ENCODE measurements at places on chromosomes 5 and 9.

- DNase-seq = no peak
Measured at GRCh38 chr5:135739383-135739981, 95.0 kb upstream of the SLC25A48 start.

DNA sequence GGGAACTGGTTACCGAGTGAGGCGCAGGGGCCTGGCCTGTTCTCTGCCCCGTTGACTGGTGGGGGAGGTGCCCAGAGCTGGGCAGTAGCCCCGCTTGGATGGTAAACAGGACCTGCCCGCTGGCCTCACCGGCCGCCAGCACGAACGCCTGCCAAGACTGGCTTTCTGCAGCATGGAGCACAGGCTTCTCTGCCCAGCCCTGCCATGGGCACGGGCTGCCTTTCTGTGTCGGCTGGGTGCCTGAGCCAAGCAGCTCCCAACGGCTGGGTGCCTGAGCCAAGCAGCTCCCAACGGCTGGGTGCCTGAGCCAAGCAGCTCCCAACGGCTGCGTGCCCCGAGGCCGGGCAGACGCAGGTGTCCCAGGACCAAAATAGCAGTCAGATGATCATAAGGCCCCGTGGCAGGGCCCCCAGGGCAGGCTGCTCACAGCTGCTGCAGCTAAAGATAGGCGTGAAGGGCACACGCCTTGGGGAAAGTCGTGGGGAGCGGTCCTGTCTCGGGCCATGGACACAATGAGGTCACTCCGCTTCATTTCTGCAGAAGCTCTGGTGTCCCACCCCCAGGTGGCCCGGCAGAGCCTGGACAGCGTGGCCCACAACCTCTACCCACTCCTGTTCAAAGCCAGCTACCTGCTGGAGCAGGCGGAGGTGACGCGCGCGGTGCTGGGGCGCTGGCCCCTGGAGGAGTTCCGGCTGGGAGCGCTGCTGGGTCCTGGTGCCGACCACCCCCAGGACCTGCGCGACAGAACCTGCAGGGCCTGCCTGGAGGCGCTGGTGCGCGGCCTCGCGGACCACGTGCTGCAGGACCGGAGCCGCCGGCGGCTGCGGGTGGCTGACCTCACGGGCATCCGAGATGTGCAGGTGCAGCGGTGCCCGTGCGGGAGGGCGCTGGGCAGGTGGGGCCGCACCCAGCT is at the start of gene LRRC14B:
LRRC14B (plus strand) TSS at position 460 of the 913 bp plus-strand sequence; CDS start at position 504, 44 bp downstream.
- DNase-seq = no peak

DNA sequence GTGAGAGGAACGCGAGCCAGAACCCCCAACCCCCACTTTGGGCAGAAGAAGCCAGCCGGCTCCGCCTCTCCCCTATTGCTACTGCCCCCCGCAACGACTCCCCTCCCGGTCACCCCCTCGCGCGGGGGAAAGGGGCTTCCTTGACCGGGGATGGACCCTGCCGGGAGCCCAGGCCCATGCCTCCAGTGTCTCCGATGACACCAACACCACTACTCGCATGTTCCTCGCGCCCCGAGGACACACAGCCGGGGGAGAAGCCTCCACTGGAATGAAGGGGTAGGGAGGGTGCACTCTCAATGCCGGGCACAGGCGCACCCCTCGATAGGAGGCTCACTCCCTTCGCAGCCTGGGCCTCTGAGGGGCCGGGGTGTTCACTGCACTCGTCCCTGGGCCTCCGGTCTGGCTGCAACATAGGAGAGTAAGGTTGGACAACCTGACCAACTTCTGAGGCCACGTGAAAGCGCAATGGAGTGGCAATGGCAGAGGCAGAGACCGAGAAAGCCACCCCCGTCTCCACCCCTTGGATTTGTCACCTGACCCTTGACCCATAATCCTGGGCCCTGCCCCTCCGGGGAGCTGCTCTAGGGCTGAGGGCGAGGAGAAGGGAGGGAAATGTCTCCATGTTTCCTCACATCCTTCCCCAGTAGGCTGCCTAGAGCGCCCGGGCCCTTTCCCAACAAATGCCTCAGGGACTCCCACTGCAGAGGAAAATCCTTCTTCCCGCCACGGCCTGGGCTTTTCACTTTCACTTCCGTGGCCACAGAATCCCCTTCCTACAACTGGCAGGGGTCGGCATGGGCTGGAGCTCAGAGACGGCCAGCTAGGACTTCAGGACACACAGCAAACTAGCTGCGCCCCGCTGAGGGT is 1.1 kb upstream of the CNTFR start:
- no peak for DNase-seq

DNA sequence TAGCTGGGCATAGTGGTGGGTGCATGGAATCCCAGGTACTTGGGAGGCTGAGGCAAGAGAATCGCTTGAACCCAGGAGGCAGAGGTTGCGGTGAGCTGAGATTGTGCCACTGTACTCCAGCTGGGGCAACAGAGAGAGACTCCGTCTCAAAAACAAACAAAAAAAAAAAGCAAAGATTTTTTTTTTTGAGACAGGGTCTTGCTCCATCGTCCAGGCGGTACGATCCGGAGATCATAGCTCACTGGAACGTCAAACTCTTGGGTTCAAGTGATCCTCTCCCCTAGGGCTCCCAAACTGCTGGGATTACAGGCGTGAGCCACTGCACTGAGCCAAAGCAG is 37.6 kb downstream of the ABCA1 start:
- DNase-seq = no peak

DNA sequence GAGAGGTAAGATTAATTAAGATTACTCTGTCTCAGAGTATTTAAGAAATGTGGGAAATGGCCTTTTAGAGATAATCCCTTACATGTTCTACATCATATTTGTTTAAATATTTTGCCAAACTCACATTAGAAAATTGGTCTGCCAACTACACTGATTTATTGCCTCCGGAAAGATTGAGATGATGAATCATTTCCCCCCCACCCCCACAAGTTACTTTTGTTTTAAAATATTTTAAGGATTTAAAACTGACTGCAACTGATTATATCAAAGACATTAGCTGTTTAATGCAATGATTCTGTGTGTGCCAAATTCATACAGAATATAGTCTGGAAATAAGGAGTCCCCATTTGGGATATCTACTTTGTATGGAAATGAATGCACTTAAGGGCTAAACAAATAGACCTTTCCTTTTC is 674.4 kb downstream of the PRR16 start:
- no peak for DNase-seq

GRCh38 chr5:55485073-55485472 is 49.7 kb downstream of the PLPP1 start:
- no peak for DNase-seq

DNA sequence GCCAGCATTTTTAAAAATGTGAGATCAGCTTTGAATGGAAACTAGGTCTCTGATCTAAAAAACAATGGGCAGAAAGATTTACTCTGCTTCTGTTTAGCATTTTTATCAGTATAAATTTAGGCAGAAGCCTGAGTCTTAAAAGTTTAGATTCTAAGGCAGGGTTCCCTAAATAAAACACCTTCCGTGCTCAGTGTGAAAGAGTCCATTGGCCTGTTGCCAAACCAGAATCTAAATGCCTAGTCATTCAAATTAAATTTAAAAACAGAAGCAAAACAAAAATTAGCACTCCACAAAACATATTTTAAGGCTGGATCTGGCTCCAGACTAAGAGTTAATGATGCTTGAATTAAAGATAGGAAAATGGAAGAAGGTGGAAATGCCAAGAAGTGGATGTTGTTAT is 4.5 kb downstream of the TYRP1 start:
- no peak for DNase-seq

GRCh38 chr9:95498641-95499040 is 18.1 kb downstream of the PTCH1 start:
- DNase-seq = no peak

DNA sequence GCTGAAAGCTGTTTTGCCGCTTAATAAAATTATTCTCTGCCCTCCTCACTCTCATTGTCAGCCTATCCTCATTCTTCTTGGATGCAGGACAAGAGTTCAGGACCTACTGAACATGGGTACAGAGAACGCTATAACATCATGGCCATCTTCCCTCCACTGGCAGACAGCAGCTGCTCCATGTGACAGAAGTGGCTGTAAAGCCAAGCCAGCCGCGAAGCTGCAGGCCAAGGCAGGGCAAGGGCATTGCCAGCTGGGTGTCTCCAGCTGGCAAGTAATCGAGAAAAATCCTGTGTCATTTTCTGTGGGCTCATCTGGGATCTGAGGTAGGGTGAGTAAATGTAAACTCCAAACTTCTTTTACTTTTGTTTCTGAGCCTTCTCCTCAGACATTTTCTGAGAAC is 84.8 kb downstream of the SLC25A46 start:
- DNase-seq = no peak

DNA sequence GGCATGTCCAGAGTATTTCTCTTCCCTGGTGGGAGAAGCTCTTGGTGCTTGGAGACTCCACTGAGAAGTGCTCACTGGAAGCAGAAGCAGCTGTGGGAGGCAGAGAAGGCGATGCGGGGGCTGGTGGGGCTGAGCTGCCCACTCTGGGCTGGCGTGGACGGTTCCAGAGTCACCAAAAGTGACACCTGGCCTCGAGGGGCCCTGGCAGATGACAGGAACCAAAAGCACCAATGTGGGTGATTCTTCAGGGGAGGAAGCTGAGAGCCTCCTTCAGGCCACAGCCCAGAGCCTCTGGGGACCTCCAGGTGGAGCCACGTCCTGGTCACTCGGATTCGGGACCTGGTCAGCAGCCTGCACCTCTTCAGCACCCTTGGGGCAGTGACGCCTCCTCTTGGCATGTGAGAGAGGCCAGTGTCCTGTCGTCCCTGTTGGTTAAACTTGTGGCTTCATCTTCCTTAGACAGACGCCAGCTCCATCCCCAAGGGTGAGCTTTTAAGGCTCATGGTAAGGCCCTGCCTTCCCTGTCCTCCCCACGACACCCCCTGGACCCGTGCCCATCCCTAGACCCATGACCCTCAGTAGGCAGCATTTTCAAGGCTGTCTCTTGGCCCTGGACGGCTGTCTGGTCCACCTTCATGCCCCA is 78.7 kb upstream of the IRX4 start:
- no peak for DNase-seq

- no peak for DNase-seq
Measured at GRCh38 chr5:142971303-142972013, 201.3 kb downstream of the ARHGAP26 start.

DNA sequence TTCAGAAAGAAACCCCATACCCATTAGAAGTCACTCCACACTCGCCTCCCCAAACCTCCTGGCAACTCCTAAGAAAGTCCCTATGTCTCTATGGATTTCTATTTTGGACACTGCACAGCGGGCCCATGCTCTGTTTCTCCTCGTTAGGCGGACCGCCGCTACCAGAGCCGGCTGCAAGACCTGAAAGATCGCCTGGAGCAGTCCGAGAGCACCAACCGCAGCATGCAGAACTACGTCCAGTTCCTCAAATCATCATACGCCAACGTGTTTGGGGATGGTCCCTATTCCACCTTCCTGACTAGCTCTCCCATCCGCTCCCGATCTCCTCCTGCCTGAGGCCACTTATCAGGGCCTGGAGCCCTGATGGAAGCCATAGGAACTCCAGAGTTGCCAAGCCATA is 4.6 kb upstream of the GLE1 start:
- no peak for DNase-seq

- no peak for DNase-seq
Measured at GRCh38 chr9:70228118-70228517, 30.7 kb upstream of the SMC5 start.

DNA sequence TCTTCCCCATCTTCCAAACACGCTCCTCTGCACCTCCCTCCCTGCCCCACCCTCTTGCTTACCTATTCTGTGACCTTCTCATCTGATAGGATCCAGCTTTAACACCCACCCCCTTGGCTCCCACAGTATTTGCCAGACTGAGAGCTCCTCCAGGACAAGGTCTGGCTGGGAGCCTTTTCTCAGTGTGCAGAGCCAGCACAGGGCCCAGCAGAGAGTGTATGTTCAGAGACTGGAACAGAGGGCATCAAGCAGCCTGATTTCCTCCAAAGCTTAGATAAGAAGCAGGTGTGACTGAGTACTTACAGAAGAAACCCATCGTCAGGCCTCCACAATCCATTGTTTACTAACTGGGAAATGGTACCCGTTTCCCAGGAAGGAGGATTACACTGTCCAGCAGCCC is 26.6 kb downstream of the LHX6 start:
- DNase-seq = no peak

GRCh38 chr9:124747065-124747464 is 24.0 kb downstream of the NR6A1 start:
- DNase-seq = no peak

DNA sequence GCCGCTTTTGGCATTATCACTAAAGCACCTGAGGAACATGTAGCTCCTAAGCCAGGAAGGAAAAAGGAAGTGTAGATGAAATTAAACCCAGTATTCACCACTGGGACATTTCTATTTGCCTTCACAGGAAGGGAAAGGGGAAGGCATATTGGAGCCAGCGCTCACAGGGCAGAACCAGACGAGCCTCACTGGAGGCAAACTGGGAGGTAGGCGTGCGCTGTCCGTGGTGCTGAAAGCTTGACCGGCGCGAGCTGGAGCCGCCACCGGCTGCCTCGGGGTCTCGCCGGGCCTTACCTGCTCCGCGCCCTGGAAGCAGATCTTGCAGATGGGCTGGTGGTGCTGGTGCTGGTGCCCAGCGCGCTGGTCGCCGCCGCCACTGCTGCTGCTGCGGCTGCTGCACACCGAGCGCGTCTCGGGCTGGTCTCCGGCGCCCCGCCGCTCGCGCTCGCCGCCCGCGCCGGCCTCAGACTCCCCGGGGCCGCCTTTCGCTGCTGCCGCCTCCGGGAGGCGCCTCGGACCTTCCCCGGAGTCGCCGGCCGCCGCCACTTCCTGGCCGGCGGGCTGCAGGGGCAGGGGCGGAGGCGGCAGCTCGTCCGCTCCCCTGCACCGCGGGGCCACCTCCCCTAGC is 732 bp downstream of the MARCHF11 start:
- no peak for DNase-seq

GRCh38 chr5:73783828-73784227 is 157.8 kb downstream of the ARHGEF28 start:
- no peak for DNase-seq

GRCh38 chr5:138793575-138793974 is 40.4 kb downstream of the CTNNA1 start:
- DNase-seq = no peak

GRCh38 chr9:33136721-33137670 is 30.1 kb downstream of the B4GALT1 start:
- no peak for DNase-seq

GRCh38 chr9:6410633-6411032 is 2.4 kb upstream of the UHRF2 start:
- DNase-seq = no peak

GRCh38 chr5:63101870-63102269 is 523.3 kb downstream of the LRRC70 start:
- DNase-seq = no peak

- no peak for DNase-seq
Measured at GRCh38 chr9:119071636-119072035, 297.6 kb downstream of the BRINP1 start.

DNA sequence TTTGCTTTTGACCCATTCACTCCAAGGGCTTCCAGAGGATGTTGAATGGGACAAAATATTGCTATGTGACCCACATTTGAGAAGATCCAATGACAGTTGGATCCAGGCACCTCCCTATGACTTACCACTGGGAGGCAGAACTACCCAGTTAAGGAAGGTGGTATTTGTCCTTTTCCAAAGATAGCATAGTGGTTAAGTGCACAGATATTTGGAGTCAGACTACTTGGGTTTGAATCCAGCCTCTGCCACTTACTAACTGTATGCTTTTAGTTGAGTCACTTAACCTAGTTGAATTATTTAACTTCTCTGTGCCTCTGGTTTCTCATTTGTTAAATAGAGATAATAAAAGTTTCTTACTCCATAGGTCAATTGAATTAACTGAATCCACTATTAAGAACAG is 74.5 kb upstream of the PALM2AKAP2 start:
- no peak for DNase-seq

Measured in CD4-positive, alpha-beta T cell treated with Interleukin-15 for 1 hour (primary cell).